ENCODE measurements at places on chromosomes 4 and X.

- DNase-seq = no peak
Observed at GRCh38 chr4:175884048-175884447, 72.0 kb upstream of the GPM6A start.

DNA sequence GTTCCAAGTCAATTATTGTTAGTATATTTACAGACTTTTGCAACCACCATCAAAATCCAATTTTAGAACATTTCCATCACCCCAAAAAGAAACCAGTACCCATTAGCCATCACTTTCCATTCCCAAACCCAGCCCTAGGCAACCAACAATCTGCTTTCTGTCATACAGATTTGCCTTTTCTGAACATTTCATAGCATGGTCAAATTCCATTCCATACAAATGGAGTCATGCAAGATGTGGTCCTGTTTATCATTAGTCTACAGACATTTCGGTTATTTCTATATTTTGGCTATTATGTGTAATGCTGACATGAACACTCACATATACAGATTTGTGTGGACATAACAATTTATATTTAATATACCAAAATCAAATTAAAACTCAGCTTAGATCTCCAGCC lies 508.7 kb downstream of the ZNF674 start:
- DNase-seq = no peak

DNA sequence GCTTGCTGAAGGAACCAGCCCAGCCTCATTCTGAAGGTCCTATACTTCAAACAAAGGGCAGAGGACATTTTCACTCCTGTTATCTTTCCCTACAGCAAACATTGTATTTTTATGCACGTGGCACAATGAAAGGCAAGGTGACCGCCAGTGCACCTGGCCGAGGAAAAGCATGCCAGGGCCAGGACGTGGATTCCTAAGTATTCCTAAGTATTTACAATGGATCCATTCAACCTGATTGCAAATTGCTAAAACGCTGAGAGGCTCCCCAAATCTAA lies 127.9 kb upstream of the FTHL17 start:
- no peak for DNase-seq

DNA sequence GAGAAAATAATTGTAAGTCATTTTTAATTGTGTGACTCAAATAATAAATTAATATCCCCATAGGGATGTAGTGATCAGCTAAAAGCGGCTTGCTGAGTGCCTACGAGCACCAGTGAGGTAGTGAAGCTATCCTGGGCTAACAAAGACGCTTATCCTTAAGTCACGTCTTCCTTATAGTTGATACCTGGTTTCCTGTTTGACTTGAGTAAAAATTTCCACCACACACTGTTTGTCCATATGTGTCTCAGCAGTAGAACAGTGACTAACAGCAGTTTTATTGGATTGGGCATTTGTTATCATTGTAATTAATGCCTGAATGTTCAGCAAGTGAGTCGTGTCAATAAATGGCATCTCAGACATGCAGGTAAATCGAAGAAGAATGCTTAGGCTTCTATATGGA lies 241.1 kb downstream of the GRXCR1 start:
- DNase-seq = no peak

DNA sequence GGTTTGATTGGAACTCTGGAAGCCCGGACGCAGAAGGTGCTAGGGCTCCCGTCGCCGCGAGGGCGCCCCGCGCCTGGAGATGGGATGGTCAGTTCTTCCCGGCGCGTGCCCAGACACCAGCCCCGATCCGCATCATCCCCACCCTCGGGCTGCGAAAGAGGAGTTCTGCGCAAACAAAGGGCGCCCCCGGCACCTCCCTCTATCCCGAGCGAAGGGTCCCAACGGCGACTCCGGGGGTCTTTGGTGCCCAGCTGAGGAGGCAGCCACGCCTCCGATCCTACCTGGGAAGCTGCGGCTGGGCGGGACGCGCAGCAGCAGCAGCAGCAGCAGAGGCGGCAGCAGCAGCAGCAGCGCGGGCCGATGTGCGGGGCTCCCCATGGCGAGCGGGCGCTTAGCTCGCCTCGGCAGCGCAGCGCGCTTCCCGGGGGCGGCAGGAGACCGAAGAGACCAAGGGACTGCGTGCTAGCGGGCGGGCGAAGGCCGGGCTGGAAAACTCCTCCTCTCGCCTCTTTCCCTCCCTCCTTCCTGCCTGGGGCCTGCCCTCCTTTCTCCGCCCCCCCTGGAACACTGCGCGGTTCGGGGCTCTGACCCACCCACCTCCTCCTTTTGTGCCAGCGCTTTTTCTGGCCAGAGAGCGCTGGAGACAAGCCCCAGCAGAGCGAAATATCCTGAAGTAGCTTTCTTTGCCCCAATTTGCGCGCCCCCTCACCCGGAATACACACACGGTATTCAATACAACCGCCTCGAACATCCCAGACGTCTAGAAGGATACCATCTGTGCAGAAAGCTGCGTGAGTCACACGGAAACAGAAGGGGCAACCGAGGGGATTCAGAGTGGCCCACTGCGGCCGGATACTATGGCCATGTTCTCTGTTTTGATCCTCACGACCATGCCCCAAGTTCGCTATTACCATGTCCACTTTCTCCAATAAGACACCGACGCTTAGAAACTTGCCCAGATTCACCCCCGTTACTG lies at the start of gene SRPX:
Gene SRPX (minus strand): TSS at position 457 of the 976 bp plus-strand sequence. CDS start 79 bp downstream, at position 378.
- DNase-seq = no peak

GRCh38 chr4:86536151-86536550 lies 58.0 kb upstream of the PTPN13 start:
- DNase-seq = no peak

DNA sequence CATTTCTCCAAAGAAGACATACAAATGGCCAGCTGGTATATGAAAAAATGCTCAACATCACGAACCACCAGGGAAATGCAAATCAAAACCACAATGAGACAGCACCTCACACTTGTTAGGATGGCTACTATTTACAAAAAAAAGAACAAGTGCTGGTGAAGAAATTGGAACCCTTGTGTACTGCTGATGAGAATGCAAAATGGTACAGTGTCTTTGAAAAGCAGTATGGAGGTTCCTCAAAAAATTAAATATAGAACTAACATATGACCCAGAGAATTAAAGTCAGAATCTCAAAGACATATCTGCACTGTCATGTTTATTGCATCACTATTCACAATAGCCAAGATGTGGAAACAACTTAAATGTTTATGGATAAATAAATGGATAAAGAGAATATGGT lies 20.9 kb downstream of the PAGE4 start:
- no peak for DNase-seq

DNA sequence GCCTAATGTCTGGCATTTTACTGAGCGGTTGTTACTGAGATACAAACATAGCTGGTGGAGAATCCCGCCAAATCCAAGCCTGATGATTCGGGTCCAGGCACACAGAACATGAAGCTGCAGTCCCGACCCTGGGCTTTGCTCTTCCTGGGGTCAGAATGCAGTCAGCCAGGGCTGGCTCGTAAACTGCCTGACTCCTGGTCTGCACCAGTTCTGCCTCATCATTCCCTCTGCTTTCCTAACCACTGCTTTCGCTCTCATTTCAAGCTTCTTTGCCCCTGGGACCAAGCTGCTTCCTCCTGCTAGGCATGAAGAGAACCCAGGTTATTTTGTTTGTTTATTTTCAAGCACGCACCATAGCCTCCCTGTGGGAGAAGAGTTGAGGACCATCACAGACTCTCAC lies 39.3 kb downstream of the GATB start:
- no peak for DNase-seq

DNA sequence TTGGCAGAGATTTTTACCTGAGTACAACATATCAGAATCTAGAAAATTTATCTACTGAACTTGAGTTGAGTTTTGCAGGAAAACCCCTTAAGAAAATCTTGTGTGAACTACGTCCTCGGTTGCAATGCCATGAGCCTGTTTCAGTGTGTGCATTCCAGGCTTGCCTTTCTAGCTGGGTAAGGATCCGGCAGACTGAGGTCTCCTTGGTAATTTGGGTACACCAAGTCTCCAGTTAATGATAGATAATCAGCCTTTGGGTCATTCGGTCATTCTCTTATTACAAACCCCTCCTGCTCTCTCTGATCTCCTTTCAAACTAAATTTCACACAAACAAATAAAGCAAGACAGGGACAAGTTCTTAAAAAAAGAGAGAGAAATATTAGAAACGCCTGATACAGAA lies 5.9 kb upstream of the HAND2 start:
- no peak for DNase-seq

- DNase-seq = no peak
Observed at GRCh38 chr4:32824336-32824735, 2104.2 kb downstream of the PCDH7 start.

GRCh38 chr4:54187148-54187547 lies 41.9 kb upstream of the PDGFRA start:
- no peak for DNase-seq

GRCh38 chr4:139746431-139747171 lies 81.0 kb downstream of the MGST2 start:
- no peak for DNase-seq

- DNase-seq = no peak
Observed at GRCh38 chr4:15544248-15544729, 74.6 kb downstream of the CC2D2A start.

DNA sequence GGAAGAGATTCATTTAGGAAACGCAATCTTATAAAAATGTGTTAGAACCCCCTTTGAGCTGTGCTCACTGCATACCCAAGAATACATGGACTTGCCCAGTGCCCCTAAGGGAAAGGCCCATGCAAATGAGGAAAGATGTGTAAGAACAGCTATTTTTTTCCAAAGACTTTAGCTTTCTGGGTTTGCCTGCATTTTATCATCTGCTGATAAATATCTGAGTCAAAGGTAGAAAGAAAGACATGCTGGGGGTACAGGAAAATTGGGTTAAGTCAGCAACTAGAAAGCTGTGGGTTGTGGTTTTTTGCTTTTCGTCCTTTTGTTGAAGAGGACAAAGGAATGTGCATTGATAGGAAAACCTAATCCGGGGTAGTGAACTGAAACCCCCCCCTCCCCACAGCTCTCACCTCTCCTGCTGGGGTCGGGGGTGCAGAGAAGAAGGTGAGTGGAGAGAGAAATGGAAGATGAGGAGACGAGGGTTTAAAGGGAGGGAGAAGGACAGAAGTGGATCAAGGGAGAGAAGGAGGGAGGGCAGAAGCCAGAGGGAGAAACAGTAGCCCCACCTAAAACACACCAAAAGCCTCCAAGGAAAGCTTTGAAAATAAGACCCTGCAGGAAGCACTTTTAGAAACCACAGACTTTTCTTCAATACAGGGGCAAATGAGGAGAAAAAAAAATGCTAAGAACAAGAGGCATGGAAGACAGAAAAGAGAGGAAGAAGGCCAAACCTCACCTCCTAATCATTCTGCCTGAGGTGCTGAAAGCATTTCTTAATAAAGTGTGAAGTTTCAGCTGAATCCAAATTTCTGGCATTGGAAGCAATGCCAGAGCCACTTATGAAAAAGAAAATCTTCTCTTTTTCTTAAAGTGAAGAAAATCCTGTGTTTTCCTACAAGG lies 49.3 kb downstream of the KDR start:
- DNase-seq = no peak

DNA sequence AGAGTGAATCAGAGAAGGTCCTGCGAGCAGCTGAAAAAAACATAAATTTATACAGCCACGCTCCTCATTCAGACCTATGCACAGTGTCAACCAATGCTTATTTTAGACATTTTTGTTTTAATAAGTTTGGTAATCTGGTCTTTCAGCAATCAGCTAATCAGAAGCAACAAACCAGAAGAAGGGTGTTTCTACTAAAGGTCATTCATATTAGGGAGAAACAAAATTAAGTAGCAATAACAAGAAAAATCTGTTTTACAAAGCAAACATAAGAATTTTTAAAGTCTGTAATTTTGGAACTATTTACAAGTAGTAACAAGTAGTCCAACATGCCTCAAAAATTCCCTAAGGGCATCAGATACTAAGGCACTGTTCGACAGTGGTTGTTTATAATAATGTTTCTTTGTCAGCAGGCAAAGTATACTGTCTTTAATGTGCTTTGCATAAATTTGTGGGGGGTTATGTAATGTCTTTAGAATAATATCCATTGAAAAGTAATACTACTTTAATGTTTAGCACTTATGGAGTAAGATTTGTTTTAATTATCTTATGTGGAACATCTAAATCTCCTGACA lies 82.8 kb downstream of the PHOX2B start:
- no peak for DNase-seq

GRCh38 chr4:11074581-11075241 lies 354.0 kb downstream of the HS3ST1 start:
- DNase-seq = no peak

DNA sequence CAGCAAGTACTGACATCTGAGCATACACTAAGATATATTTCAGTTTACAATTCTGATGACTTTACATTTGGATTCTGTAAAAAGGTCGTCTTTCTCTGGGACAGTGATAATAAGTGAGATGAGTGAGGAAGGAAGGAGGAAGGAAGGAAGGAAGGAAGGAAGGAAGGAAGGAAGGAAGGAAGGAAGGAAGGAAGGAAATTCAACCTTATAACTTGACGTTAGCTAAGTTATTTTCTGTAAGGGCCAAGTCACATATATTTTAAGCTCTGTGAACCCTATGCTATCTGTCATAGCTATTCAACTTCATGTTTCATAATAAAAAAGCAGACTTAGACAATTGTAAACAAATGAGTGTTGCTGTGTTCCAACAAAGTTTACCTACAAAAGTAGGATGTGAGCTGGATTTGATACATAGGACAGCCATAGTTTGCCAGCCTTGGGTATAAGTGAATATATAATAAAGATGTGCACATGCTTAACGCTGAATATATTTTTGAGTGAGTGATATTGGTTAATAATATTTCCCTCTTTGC lies 753.0 kb upstream of the NDST4 start:
- DNase-seq = no peak

GRCh38 chrX:48540028-48540375 lies 488 bp downstream of the TBC1D25 start:
- no peak for DNase-seq

- no peak for DNase-seq
Observed at GRCh38 chr4:89438102-89438831, 130.7 kb upstream of the GPRIN3 start.

DNA sequence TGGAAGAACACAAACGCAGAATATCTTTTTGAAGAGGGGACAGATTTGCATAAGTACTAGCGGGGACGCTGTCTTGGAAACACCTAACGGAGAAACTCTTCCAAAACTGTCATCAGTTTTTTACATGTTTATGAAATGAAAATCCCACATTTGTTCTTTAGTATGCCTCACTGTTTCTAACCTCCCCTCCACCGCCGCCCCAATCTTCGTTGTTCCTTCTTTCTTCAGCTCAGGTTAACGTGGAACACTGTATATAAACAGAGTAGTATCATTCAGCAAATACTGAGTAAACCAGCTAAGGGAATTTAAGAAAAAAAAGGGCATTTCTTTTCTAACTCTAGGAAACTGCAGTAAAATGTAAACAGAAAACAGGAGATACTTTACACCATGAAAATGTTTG lies 2345.6 kb downstream of the PCDH7 start:
- DNase-seq = no peak

- no peak for DNase-seq
Observed at GRCh38 chr4:76874176-76874575, 23.8 kb downstream of the SOWAHB start.

DNA sequence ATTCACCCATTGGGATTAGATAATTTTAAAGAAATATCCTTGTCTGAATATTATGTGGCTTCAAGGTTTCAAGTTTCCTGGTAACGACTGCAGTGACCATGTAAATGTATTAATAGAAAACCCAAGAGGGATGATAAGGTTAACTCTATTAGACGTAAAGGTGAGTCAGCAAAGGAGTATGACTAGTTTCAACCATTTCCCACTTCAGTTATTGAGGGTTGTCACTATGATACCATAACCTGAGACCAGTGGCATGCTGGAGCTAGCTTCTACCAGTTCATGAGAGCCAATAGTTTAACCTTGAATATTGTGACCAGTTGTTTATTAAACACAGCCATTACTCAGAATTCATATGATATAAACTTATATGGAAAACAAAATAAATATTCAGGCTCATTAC lies 270.1 kb downstream of the TMA16 start:
- DNase-seq = no peak

GRCh38 chr4:108397850-108398249 lies 222.5 kb upstream of the RPL34 start:
- DNase-seq = no peak
